Heart right ventricle (tissue), 16 donors: ENCODE measurements at places on chromosomes 12 and 14.

DNA sequence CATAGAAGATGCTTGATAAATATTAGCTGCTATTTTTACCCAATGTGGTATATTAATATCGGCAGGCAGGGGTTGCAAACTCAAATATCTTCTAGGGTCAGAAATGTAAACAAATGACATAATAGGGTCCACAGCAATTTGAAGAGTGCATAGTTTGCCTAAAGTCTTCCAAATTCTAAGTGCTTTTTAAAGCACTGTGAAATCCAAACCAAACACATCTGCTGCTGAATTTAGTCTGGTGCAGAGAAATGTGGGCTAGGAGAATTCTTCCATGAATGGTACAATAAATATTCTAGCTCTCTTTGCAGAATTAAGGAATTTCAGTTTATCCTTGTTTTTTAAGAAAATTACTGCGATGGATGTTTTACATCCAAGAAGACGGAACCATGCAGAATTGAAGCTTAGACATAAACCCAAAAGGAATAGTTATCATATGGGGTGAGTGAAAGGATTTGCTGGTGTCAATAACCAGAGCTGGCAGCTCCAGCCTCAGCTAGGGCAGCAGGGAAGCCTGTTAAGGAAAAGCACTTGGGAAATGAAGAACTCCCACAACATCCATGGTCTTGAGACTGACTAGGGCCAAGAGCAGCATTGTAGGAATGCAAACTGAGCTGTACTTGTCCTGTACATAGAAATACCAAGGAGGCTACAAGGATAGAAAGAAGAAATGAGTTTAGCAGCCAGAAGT is 65.5 kb downstream of the PTPRR start:
- no peaks in the 10 kb centered on the region for H3K27me3 ChIP-seq
- no peak overlapping the region for H3K27ac ChIP-seq
- no peak for DNase-seq
- no peaks in the 10 kb centered on the region for H3K4me1 ChIP-seq
- H3K36me3 ChIP-seq, result no peaks in the 10 kb centered on the region

GRCh38 chr12:58286353-58286752 is 345.0 kb downstream of the ATP23 start:
- no peak for DNase-seq
- H3K36me3 ChIP-seq, result no peaks in the 10 kb centered on the region
- H3K27me3 ChIP-seq, result no peaks in the 10 kb centered on the region
- no peak overlapping the region for H3K4me3 ChIP-seq
- no peak overlapping the region for H3K27ac ChIP-seq

DNA sequence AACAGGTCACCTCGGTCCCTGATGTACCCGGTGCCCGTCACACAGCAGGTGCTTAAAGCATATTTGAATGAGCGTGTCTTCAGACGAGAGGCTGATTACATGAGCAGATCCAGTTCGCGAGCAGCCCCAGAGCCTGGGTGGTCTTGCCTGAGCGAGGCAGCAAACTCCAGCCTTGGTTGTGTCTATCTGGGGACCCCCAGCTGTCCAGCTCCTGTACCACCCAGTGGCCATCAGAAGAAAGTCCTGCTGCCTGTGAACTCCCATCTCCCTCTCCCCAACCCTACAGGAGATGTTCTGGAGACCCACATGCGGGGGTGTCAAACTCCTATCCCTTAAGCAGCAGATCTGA is 174.2 kb downstream of the PHETA1 start:
- no peak for DNase-seq
- no peak overlapping the region for H3K27ac ChIP-seq
- peaks cover 49% of the 10 kb centered on the region for H3K27me3 ChIP-seq
- H3K36me3 ChIP-seq, result no peaks in the 10 kb centered on the region
- H3K4me3 ChIP-seq, result no peak overlapping the region

DNA sequence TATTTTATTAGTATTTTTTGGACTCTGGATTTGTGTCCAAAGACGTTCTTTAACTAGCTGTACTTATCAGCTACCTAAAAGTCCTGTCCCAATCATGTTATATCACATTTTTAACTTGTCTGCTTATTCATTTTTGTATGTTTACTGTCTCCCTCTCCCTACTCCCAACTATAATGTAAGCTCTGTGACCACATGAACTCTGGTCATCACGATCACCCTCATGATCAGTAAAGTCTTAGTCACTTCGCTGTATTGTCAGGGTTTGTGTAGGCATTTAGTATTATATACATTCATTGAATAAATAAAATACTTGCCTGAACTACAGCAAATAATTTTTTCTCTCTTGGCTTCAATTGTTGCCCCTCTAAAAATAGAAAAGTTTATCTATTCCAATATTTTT is 211.0 kb downstream of the PIK3C2G start:
- no peaks in the 10 kb centered on the region for H3K4me1 ChIP-seq
- DNase-seq, result no peak
- no peaks in the 10 kb centered on the region for H3K36me3 ChIP-seq
- no peak overlapping the region for H3K27ac ChIP-seq
- no peak overlapping the region for H3K4me3 ChIP-seq
- H3K27me3 ChIP-seq, result no peaks in the 10 kb centered on the region

- DNase-seq, result no peak
- no peaks in the 10 kb centered on the region for H3K36me3 ChIP-seq
- peak overlapping the region; percentile 81 for H3K27ac ChIP-seq
- no peak overlapping the region for H3K4me3 ChIP-seq
These were observed 73.8 kb upstream of the SRSF5 start for GRCh38 chr14:69693145-69693544.

DNA sequence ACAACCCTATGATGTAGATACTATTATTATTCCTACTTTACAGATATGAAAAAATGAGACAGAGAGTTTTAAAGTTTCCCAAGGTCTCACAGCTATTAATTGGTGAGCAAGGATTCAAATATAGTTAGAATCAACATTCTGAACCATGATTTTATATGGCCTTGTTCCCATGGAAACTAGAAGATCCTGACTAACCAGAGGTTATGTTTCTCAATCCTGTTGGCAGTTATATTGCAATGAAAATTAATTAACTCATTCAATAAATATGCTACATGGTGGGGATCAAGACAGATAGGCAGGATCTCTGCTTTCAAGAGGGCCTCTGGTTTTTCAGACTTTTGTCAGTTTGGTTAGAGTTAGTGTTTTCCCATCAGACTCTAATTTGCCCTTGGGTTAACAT is 9.3 kb upstream of the FUT8 start:
- H3K4me3 ChIP-seq, result no peak overlapping the region
- no peaks in the 10 kb centered on the region for H3K27me3 ChIP-seq
- H3K36me3 ChIP-seq, result no peaks in the 10 kb centered on the region
- H3K4me1 ChIP-seq, result no peaks in the 10 kb centered on the region
- H3K27ac ChIP-seq, result no peak overlapping the region

GRCh38 chr12:120225200-120225558 is 24.3 kb upstream of the RPLP0 start:
- no peaks in the 10 kb centered on the region for H3K27me3 ChIP-seq
- peaks cover 54% of the 10 kb centered on the region for H3K4me1 ChIP-seq
- H3K4me3 ChIP-seq, result no peak overlapping the region
- no peak overlapping the region for H3K27ac ChIP-seq
- DNase-seq, result no peak
- H3K36me3 ChIP-seq, result peaks cover 63% of the 10 kb centered on the region

- peak overlapping the region; percentile 100 for H3K27ac ChIP-seq
- H3K27me3 ChIP-seq, result no peaks in the 10 kb centered on the region
- peaks cover 14% of the 10 kb centered on the region for H3K4me1 ChIP-seq
- H3K36me3 ChIP-seq, result peaks cover 55% of the 10 kb centered on the region
These were observed 2.8 kb downstream of the ZFP36L1 start for GRCh38 chr14:68789821-68790643.

DNA sequence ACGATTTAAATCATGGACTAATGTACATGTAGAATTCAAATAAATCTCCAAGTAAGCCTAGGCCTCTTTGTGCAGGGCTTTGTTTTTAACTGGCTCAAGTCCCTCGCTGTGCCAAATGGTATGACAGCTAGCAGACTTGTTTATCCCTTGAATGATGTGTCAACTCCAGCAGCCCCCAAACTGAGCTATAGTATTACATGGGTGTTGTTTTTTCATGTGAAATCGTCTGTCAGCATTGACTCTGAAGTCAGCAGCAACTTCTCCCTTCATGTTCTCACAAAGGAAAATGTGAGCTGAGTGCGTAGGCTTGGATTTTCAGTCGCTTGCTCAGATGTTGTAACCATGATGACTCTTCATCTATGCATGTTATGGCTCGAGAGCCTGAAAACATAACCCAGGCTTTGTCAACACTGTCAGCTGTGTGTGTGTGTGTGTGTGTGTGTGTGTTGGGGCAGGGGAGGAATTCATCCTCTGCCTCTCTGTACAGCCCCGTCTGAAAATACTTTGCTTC is 73.3 kb downstream of the PTHLH start:
- H3K4me1 ChIP-seq, result no peaks in the 10 kb centered on the region
- no peaks in the 10 kb centered on the region for H3K27me3 ChIP-seq
- H3K27ac ChIP-seq, result no peak overlapping the region
- no peaks in the 10 kb centered on the region for H3K36me3 ChIP-seq

GRCh38 chr12:44488180-44488579 is 387.9 kb downstream of the NELL2 start:
- no peak overlapping the region for H3K27ac ChIP-seq
- no peak for DNase-seq
- H3K4me1 ChIP-seq, result no peaks in the 10 kb centered on the region
- H3K4me3 ChIP-seq, result no peak overlapping the region

GRCh38 chr14:77303417-77304156 is 17.1 kb downstream of the POMT2 start:
- H3K4me1 ChIP-seq, result peaks cover 8% of the 10 kb centered on the region
- peaks cover 15% of the 10 kb centered on the region for H3K36me3 ChIP-seq
- no peak overlapping the region for H3K27ac ChIP-seq
- no peak for DNase-seq
- H3K27me3 ChIP-seq, result no peaks in the 10 kb centered on the region

DNA sequence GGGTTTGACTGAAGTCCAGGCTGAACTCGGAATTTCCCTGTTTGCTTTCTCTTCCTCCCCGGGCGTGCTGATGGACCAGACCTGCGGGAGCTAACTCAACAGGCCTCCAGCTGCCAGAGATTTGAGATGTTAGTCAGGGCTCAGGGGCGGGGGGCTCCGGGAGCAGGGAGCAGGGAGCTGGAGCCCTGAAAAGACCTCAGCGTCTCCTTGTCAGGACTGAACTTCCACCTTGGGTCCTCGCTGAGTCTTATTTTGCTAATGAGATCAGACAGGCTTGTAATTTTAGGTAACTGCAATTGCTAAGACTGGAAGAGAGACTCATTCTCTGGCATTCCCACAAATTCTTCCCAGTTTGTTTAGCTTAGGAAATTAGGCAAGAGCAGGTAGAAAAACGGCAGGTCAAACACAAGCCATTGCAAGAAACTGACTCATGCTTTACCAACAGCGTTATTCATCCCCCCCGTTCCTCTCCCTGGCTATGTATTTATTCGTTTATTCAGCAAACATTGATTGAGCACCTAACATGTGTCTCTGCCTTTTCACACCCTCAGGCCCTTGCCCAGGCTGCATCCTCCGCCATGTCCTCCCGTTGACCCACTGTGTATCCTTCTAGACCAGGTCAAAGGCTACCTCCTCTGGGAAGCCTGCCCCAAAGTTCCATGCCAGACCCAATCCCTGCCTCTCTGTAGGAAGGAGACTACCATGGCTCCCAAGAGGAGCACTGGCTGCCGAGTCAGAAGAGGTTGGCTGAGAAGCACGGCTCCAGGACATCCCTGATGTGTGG is 80.4 kb upstream of the DIO3 start:
- no peak overlapping the region for H3K4me3 ChIP-seq
- H3K27ac ChIP-seq, result no peak overlapping the region
- H3K36me3 ChIP-seq, result no peaks in the 10 kb centered on the region
- DNase-seq, result no peak

DNA sequence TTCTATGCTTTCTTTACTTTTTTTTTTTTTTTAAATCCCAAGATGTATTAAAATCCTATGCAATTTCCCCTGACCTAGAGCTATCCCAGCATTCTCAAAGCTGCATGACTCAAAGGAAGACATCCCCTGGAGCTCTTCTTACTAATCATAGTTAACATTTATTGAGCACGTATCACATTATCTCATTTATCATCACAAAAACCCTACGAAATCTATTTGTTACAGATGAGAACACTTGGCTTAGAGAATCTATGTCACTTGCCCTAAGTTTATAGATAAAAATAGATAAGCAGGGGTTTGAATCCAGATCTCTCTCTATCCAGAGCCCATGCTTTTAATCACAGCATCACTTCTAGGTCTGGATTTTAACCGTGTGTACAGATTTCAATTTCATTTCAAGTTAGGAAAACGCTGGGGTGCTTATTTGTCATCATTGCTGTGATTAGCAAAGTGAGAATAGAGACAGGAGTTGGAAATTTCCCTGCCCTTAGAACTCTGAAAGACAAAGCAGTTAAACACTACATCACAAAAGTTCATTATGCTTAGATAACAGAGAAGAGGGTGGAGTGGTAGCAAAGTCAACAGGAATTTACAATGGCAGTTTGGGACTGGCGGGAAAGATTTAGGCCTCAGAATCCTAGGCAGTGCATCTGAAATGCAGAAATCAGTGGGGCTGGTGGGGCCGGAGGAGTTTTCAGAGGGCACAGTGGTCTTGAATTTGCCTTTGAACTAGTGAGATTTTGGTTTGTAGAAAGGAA is 177.7 kb upstream of the FRMD6 start:
- H3K4me3 ChIP-seq, result no peak overlapping the region
- H3K36me3 ChIP-seq, result no peaks in the 10 kb centered on the region
- no peaks in the 10 kb centered on the region for H3K4me1 ChIP-seq
- no peak for DNase-seq

DNA sequence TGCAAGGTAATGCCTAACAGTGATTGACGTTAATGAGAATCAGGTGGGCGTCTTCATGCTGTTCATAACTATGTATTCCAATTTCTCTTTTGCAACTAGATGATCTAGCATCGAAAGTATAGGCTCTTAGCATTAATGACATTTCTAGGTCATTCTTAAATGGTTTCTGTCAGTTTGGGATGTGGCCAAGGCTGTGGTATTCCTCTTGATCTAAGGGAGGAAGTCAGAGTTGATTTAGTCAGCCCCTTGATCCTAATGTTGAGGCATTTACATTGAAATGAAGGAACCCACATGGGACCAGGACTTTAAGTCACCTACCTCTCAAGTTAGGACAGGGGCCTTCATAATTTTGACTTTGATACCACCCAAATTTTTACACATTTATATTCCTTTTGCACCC is 448.1 kb downstream of the NPAS3 start:
- no peak for DNase-seq
- H3K27ac ChIP-seq, result no peak overlapping the region
- H3K36me3 ChIP-seq, result no peaks in the 10 kb centered on the region
- no peaks in the 10 kb centered on the region for H3K4me1 ChIP-seq

DNA sequence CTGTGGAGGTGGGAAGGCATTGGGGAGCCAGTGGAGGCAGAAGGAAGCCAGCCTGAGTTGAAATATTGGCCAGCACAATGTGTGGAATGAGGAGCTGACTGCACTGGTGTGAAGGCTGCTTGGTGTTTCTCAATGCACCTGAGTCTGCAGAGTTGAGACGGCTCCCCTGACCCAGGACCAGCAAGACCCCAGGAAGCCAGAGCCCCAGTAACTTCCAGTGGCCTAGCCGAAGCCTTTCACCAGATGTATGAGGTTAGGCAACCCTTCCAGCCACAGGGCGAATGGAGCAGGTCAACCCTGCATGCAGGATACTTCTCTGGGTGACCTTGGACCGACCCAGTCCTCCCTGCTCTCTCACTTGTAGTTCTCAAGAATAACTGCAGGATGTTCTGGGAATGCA is 12.9 kb upstream of the KRT73 start:
- H3K27me3 ChIP-seq, result no peaks in the 10 kb centered on the region
- no peaks in the 10 kb centered on the region for H3K36me3 ChIP-seq
- DNase-seq, result no peak
- no peak overlapping the region for H3K27ac ChIP-seq
